T follicular helper cell (primary cell): ENCODE measurements at places on chromosomes 4 and X.

- DNase-seq, result no peak
Observed at GRCh38 chr4:36601864-36602495, 320.6 kb downstream of the DTHD1 start.

DNA sequence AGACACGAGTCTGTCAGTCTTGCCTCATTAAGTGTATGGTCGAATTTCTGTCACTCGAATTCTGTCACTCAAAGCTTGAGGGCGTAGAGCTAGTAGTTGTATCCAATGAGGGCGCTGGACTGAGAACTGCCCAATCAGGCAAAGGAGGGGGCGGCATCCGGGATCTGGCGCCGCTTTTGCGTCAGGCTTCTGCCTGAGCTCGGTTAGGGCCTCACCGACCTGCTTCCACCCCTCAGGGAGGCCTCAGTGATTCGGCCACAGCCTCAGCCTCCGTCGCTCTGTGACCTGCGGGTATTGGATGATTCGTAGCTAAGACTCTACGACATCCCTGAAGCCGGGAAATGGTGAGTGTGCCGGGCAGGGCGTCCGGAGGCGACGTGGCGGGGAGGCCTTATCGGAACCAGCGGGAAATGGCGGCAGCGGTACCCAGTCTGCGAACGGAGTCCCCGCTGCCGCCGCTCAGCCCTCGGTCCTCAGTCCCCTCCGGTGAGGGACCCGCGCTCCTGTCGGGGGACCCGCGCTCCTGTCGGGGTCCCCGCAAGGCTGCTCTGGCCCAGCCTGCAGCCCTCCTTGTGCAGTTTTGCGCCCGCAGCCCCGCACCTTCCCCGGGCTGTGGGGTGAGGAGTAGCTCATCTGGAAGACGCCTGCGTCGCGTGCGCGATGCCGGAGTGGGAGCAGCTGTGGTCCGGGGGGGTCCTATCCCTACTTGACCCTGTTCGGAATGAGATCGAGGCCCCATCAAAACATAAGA lies 88.3 kb downstream of the ZNF718 start:
- DNase-seq, result no peak

DNA sequence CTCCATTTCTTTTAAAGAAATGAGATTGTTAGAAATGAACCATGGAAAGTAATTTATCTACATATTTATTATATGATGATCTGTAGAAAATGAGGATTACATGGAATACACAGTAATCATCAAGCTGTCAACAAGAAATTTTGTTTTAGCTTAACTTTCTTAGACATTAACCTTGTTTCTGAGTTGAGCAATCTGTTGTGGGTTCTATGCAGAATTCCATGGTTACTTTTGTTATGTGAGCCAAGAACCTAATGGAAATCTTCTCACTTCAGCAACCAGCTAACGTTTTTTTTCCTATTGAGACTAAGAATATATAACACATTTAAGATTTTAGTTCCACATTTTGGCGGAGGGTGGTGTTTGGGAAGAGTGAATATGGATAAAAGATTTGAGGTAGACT lies 136.1 kb upstream of the SLC4A4 start:
- no peak for DNase-seq

DNA sequence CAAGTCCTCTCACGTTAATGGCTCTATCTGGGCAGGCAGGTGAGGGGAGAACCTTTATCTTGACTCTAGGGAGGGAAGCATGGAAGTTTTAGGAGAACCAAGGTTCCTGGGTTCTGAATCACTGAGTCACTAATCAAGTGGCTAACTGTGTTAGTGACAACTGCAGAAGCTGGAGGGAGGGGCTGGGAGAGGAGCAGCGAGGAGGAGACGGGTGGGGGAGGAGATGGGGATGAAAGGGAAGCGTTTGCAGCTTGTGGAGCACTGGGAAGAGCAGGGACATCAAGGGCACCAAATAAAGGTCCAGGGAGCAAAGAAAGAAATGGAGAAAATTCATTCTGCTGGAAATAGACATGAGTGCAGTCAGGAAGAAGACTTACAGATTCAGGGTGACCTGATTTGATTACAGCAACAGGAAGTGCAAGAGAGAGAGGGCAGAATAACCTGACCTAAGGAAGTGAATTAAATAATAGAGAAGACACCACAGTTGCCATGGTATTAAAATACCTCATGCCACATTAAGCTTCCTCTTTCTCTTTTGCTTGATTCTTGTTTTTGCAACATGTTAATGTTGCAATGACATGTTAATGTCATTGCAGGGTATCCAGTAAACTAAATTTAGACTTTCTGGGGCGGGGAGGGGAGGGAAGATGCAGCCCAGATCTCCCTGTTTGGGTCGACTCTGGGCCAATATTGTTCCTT lies 4.5 kb upstream of the SETD7 start:
- no peak for DNase-seq

GRCh38 chrX:265502-265901 lies 15.7 kb upstream of the PLCXD1 start:
- DNase-seq, result no peak

GRCh38 chr4:181849472-181849871 lies 393.7 kb upstream of the TENM3 start:
- no peak for DNase-seq

DNA sequence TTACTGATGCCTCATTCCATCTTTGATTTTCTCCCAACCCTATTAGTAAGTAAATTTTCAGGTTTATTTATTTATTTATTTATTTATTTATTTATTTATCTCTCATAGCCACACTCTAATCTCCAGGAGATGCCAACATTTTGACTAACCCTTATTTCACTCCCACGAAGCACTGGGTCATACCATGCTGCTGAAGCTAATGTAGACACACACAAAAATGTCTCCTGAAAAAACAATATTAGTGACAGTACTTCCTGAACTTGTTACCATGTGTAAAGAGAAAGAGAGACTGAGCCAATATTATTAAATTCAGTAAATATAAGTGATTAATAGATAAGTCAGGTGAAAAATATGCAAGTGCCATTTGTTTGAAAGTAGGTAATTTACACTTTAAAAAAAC lies 402.7 kb downstream of the C4orf33 start:
- DNase-seq, result no peak

DNA sequence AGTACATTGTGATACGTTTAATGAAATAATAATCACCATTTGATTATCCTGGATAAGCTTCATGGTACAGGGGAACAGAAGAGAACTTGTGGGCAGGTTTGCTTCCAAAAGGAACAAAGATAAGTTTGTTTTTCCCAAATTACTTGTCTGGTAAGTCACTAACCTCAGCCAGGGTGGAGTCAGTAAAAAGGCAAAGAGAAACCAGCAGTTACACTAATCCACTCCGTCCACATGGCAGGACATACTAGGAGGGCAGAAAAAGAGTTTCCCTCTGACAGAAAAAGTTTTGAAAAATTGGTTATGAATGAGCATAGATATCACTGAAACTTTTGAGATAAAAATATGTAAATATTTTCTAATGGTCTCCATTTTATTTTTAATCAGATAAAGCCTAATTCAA lies 285.9 kb downstream of the IL15 start:
- DNase-seq, result no peak

DNA sequence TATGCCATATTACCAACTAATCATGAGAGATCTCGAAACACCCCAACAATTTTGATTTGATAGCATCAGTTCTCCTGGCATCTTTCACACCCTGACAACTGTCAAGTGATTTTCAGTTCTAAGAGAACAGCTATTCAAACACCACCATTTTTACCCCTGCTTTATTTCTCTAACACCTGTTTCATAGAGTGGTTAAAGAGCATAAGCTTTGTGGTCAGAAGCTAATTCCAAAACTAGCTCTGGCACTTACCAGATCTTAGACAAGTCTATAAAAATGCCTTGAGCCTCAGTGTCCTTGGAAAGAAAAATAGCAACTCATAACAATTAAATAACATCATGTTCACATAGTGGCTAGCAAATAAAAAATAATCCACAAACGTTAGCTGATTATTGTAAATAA lies 17.9 kb downstream of the PPA2 start:
- DNase-seq, result no peak

GRCh38 chr4:47561331-47561730 lies 76.3 kb downstream of the ATP10D start:
- DNase-seq, result no peak

DNA sequence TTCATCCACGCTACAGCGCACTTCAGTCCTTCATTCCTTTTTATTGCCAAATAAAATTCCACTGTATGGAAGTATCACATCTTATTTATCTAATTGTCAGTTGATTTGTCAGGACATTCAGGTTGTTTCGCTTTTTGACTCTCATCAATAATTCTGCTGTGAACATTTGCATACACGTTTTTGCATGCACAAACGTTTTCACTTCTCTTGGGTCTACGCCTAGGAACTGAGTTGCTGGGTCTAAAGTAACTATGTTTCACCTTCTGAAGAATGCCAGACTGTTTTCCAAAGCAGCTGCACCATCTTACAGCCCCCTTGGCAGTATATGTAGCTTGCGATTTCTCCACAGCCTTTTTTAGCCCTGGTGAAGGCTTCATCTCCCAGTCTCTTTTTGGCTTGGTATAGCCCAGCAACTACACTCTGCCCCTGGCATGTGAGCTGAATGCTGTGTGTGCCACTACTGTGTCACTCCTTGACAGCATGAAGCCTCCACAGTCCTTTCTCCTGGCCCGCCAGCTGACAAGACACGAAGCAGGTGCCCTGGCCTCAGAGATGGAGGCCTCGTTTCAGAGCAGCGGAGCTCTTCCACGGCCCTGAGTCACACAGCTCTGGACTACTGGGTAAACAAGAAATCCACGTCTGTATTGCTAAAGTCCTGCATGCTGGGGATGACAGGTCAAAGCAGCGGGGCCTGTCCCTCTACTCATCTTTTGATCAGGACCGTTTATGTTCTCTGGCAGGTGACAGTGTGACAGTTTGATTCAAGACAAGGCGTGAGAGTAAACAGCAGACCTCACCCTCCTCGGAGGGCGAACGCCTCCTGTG lies 75.5 kb downstream of the NSUN7 start:
- DNase-seq, result no peak

DNA sequence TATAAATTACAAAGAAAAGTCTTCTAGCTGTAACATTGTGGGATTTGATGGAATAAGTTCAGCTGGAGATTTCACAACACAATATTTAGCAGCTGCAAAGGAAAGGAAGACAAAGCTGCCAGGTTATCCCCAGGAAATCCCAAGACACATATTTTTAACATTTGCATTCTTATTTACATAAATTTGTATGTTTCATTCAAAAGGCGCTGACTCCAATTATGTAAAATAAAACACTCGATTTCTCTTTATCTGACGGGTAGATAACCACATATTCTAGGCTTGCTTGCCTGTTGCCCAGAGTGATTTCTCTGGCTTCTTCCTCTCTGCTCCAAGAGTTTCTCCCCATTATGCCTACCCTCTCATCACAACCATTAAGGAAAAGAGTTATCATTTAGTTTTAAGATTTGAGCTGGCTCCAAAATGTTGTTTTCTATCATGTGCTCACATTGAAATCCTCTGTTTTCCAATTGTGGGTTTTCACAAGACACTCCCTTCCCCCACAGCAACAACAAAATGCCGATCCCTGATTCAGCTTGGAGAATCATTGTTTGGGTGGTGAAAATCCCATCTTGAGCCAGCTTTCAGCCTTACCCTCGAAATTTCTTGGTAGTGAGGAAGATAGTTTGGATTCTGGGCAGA lies 128.2 kb upstream of the RASGEF1B start:
- no peak for DNase-seq

DNA sequence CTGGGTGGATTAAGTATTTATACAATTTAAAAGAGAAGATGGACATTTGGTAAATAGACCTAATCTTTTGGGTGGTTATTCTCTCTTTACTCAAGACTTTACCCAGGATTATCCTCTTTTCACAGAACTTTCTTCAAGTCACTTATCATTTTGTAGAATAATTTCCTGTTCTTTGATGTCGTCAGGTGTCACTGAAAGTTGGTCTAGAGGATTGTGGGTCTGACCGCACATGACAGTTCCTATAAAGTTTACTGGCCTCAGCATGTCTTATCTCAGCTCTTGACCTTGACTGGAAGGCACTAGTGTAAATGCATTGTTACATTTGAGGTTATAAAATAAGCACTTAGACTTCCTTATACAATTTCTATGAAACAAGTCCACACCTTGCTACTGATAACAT lies 139.9 kb upstream of the SLC4A4 start:
- DNase-seq, result no peak

- DNase-seq, result no peak
Observed at GRCh38 chr4:120919358-120919757, 3.2 kb downstream of the PRDM5 start.

- DNase-seq, result no peak
Observed at GRCh38 chr4:124478470-124478869, 234.1 kb downstream of the ANKRD50 start.

DNA sequence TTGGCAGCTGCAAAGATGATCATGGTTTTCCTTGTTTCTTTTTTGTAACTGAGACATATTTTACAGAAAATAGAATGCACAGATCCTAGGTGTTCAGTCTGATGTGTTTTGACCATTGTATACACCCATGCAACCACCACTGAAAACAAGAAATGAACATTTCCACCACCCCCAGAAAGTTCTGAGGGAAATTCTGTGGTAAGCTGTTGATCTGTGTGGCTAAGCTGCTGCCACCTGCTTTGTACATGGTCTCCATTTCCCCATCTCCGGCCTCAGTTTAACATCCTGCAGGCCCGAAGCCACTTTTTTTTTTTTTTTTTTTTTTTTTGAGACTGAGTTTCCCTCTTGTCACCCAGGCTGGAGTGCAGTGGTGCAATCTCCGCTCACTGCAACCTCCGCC lies 65.3 kb downstream of the NYX start:
- no peak for DNase-seq

GRCh38 chr4:10009861-10010500 lies 11.3 kb downstream of the SLC2A9 start:
- no peak for DNase-seq

DNA sequence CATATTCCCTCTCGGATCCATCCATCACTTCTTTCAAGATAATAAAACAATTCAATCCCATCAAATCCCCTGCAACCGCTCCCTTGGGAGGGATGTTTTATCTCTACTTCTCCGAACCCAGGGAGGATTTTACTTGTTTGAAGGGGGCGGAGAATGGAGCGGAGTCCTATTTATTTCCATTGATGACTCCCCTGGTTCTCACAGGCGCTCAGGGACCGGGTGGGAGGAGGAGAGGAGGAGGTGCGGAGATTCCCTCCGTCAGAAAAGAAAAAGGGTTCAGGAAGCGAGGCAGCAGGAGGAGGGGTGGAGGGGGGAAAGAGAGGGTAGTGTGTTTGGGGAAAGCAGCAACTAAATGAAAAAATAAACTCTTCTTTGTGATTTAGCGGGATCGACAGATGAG lies 2.1 kb downstream of the NDNF start:
- DNase-seq, result no peak
